Activated naive CD8-positive, alpha-beta T cell treated with anti-CD3 and anti-CD28 coated beads, Interleukin-2, amount 10 ng/mL, durations not matched to agents 7 days and 5 days (primary cell): ENCODE measurements at places on chromosomes 1 and 21. TPM values are rescaled to one million over a fixed set of nuclear protein-coding genes. Genes with fewer than 3 reads are reported as not detected.

- DNase-seq, result no peak
Observed at GRCh38 chr1:246860401-246860800, 71.3 kb downstream of the AHCTF1 start.

DNA sequence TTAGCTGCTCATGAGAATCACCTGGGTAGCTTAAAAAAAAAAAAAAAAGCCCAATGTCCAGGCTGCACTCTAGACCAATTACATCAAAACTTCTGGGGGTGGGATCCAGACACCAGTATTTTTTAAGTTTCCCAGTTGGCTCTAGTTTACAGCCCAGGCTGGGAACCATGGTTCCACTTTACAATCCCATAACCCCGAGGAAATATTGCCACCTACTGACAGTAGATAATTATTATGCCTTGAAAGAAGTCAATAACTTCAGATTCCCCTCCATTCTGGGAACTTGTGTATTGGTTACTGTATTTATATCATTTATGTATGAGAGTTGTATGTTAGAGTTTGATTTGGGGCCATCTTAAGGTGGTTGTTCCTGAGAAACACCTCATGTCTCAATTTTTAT is 100.2 kb downstream of the SPATA46 start:
- DNase-seq, result no peak

- DNase-seq, result no peak
Observed at GRCh38 chr1:237687804-237688203, 202.9 kb downstream of the ZP4 start.

PFKFB2 gene
- total RNA-seq, result 4.6 TPM

PADI2 gene
- total RNA-seq, result 0.08 TPM
